Activated T-helper 9 cell treated with anti-CD3 and anti-CD28 coated beads, Interleukin-2, amount 50 U/mL, for 16 hours (primary cell): ENCODE measurements at places on chromosomes 1 and 21.
A peak's percentile ranks its signal among the peaks of the same experiment; 100 is the strongest.

- no peak for DNase-seq
These were observed 52.3 kb upstream of the POU2F1 start for GRCh38 chr1:167168424-167168823.

GRCh38 chr1:53576866-53577760 is 117.9 kb downstream of the DMRTB1 start:
- DNase-seq, result no peak

DNA sequence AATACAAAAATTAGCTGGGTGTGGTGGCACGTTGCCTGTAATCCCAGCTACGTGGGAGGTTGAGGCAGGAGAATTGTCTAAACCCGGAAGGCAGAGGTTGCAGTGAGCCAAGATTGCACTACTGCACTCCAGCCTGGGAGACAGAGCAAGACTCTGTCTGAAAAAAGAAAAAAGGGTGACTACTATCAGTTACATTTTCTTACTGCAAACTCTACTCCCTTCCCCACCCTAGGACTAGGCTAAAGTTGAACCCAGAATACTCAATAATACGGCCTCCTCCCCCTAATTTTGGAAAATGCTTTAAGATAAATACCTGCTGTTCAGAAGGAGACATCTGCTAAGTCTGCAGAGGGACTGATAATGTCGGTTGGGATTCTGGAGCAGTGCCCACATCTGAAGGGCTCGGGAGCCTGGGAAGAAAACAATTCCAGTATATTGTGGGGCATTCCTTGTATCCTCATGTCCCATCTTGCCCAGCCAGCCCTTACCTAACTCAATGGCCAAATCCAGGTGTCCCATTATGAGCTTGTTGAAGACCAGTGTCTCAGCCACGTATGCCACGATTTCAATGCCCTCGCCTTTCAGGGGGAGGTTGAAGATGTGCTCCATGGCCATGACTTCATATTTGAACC is 89.7 kb downstream of the ADCY10 start:
- DNase-seq, result no peak

DNA sequence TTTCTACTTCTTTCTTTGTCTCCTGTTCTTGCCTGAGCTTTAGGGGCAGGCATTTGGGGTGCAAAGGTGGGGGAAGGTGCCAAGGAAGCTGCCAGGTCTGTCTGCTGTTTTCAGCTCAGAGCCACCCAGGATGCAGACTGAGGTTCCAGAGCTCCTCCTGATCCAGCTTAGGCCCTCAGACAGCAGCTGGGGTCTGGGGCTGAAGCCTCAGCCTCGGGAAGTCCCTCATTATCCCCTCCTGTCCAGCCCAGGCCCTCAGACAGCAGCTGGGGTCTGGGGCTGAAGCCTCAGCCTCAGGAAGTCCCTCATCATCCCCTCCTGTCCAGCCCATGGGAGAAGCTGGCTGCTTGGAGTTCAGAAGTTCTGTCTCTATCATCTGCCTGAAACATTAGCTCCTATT is 257.7 kb upstream of the CSF3R start:
- no peak for DNase-seq

DNA sequence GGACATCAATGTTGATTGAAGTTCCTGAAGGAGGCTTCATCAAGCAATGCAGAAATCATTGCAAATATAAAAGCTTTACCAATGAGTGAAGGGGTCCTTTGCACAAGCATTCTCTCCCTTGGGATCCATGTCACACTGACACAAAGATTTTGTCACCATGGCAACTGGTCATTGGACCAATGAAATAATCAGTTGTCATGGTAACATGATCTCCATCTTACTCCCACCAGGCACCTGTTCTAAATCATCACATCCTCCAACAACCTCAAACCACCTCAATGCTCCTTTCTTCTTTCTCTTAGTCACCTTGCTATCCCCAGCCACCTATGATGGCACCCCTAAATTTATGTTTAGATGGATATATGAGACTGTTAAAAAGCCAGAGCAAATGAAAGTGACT is 13.5 kb upstream of the FOXJ3 start:
- no peak for DNase-seq

DNA sequence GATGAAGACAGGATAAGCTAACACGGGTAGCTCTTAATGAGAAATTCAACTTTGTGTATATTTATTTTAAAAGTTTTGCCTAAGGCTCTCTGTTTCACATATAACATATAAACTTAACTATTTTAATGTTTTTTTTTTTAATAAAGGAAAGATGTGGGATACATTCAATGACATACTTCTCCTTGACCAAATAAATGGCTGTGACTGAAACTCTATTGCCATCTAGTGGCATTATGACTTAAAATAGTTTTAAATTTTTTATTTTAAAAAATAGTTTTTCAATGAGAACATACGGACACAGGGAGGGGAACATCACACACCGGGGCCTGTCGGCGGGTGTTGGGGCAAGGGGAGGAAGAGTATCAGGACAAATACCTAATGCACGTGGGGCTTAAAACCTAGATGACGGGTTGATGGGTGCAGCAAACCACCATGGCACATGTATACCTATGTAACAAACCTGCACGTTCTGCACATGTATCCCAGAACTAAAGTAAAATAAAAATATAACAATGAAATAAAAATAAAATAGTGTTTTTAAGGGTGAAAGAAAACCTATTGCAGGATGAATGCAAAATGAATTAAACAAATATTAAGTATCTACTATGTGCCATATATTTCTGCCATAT is 83.4 kb downstream of the LYST start:
- no peak for DNase-seq

DNA sequence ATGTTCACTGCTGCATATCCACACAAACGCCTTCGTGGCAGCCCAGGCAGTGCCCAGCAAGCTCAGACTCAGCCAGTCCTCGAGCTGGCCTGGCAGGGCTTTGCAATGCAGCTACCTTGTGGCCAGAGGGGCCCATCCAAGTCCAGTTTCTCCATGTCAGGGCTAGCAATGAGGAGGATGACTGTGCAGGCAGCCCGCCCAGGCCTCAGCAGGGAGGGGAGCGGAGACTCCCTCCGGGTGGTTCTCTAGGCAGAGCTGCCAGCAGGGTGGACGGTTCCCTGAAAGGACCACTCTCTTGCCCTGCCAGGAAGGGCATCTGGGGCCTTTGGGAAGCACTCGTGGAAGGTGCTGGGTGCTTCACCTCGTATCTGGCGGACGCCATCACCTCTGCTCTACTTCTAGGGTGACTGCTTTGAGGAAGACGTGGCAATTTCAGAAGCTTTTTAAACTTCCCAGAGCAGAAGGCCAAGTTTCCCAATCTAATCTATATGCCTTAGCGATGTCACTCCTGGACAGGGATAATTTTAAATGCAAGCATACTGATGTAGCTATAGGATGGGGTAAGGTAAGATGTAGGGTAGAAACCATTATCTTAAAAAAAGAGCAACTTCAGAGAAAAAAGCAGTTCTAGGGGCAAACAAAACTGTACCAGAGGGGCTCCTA is 56.2 kb downstream of the RUNX1 start:
- no peak for DNase-seq

GRCh38 chr1:39408641-39409054 is 82.8 kb upstream of the BMP8A start:
- peak; percentile 76 for DNase-seq

DNA sequence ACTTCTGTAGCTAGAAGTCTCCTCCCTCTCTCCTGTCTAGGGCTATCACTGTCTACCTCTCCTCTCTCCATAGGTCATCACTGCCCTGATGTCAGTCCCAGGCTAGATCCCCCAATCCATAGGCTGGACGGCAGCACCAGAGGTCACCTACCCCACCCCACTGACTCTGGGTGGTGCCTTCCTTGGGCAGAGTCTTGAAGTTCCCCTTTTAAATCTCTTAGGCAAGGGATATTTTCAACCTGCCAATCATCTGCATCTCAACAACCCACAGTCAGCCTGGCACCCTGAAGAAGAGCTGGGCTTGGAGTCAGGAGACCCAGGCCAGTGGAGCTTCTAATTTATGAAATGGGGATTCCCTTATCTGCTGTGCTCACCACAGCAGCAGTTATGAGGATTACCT is 13.2 kb downstream of the MYBPH start:
- no peak for DNase-seq

GRCh38 chr1:151005729-151006319 is 878 bp downstream of the MINDY1 start:
- no peak for DNase-seq

GRCh38 chr1:234102583-234102982 is 198.1 kb downstream of the SLC35F3 start:
- DNase-seq, result no peak

DNA sequence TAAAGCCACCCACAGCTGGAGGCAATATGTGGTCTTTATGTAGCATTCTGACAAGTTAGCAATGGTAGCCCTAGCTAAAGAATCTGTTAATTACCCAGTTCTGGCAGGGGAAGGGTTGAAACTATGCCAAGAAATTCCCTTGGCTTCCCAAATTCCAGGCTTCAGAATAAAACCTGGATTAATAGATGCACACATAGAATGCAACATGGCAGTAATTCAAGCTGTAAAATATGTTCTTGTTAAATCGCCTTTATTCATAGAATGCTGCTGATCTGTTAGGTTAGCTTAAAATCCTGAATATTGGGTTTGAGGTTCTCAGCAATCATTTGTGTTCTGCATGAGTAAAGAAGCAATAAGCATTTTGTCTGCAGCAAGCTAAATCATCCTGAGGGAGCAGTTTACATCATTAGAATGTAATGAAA is 80.1 kb downstream of the ZNF326 start:
- DNase-seq, result no peak

DNA sequence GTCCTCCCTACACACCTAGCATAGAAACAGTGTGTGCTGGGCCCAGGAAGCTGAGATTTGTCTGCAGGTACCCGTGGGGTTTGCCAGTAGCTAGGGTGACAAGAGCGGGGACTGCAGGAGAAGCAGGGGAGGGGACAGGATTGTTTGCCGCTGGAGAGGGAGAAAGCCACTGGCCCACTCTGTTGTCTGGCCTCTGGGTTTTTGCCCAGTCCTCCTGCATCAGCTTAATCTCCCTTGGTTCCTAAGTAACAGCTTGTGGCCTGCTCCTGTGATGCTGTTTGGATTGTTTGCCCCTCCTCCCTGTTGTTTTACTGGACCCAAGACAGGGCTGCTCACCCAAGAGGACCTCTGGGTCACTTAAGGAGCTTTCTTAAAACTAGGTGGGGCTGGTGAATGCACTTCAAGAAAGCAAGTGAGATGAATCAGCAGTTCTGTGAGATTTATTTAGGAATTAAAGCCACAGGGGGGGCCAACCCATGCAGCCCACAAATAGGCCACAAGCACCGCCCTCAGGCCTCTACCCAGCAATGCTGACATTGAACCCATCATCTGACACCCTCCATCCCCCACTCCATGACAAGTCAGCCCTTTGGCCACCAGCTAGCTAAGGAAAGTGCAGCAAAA is 142.8 kb downstream of the ZZZ3 start:
- no peak for DNase-seq

GRCh38 chr1:231625975-231626534 is 535 bp upstream of the DISC1 start:
- no peak for DNase-seq

GRCh38 chr1:105419030-105419429 is 1637.4 kb upstream of the PRMT6 start:
- DNase-seq, result no peak

- no peak for DNase-seq
These were observed 13.9 kb downstream of the DMAP1 start for GRCh38 chr1:44227211-44227610.

DNA sequence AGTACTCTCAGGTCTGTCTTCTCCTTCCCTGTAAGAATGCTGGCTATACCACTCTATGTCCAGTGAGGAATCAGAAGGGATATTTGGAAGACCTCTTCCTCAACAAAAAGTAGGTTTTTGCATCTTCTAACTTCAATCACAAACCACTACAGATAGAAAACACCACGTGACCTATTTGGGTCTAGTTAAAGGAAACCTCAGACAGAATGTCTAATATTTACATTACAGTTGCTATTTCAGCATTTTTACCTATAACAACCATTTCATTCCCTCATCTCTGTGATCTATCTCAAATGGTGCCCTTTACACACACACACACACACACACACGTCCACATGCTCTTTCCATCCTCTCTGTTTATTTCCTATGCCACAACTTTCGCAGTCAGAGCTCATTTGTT is 7.9 kb upstream of the ADORA3 start:
- no peak for DNase-seq

GRCh38 chr1:175911138-175911537 is 167.7 kb upstream of the TNR start:
- DNase-seq, result no peak

DNA sequence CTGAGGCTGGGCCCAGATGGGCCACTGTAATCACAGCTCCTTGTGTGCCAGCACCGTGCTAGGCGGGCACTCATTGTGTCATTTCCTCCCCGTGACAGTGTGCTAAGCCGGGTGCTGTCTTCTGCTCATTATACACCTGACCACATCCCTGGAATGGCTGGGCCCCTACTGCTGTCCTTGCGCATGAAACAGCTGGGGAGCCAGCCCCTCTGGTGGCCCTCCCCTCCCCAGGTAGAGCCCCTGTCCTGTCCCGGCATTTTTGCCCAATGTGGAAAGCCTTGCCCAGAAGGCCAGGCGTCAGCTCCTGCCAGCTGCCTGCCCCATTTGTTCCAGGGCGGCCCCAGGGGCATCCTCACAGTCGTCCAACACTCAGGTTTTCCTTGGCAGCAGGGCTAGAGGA is 107.4 kb upstream of the CASZ1 start:
- no peak for DNase-seq

- DNase-seq, result no peak
These were observed 29.9 kb downstream of the ACTN2 start for GRCh38 chr1:236716160-236716559.

DNA sequence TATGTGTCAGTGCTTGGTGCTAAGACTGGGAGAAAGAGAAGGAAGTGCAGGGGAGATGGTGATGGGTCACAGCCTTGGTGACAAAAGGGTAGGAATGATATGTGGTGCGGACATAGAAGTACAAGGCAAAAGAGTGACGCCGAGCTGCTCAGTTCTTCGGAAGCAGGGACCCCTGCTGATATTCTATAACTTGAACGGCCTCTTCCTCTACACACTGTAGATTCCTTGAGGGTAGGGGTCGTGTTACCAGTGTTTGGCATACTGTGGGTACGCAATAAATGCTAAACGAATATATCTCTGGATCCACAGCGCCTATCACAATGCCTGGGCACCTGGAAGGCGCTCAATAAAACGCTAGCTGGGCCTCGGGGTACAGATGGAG is 488 bp downstream of the DBT start:
- no peak for DNase-seq
